ENCODE measurements at places on chromosomes 13 and 19.

- peaks cover 36% of the 10 kb centered on the region for H3K4me1 ChIP-seq
- H3K4me3 ChIP-seq = peak overlapping the region; percentile 97
- no peaks in the 10 kb centered on the region for H3K27me3 ChIP-seq
Observed at GRCh38 chr19:54448040-54448773, 792 bp upstream of the LENG8 start.

DNA sequence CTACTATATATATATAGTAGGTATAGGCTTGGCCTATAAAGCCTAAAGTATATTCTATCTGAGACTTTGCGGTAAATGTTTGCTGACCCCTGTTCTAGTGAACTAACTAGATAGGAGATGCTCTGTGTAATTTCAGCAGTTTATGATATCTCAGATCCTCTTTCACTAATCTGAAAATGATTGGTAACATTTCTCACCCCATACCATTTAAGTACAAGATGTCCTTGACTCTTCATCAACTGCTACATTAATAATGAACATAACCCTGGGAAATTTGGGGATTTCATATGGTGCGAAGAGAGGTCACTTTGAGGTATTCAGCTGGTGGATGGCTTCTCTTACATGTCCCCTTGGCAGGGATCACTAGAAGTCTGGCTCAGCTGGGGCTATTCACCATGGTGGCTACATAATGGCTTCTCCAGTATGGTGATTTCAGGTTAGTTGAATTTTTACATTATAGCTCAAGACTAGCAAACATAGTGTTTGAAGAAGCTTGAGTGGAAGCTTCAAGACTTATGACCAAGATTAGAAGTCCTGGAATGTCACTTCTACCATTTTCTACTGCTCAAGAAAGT, 103.6 kb upstream of the MYCBP2 start:
- no peak for DNase-seq
- no peaks in the 10 kb centered on the region for H3K4me1 ChIP-seq
- no peak overlapping the region for H3K27ac ChIP-seq
- no peaks in the 10 kb centered on the region for H3K27me3 ChIP-seq

DNA sequence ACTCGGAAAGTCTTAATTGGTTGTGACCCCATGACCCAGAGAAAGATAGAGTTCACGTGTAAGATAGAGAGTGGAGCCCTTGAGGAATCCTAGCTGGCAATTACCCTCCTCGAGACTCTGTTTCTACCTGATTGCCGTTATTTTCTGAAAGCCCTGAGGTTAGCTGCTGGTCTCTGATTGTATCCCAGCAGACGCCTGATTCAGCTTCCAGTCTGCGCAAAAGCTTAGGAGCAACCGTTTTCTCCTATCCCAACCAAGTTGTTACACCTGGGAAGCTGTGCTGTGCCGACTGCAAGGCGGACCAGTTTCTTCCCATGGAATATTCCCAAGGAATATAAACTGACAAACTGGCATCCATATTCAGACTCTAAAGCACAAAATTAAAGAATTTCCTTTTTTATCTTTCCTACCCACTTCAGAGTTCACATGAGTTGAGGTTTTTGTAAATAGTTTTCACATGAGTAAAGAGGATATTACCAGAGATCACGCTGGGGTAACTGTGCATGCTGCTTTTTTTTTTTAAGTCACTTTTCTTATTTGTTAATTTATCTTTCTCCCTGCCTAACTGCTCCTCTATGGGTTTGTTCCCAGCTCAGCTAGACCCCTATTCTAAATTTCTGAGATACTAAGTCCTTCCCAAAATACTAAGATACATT, 1.5 kb upstream of the TRPC4 start:
- H3K4me3 ChIP-seq = no peak overlapping the region
- H3K4me1 ChIP-seq = no peaks in the 10 kb centered on the region
- H3K36me3 ChIP-seq = no peaks in the 10 kb centered on the region

GRCh38 chr19:10565028-10565566, 713 bp downstream of the KRI1 start:
- H3K27me3 ChIP-seq = no peaks in the 10 kb centered on the region
- peaks cover 61% of the 10 kb centered on the region for H3K36me3 ChIP-seq
- H3K27ac ChIP-seq = peak overlapping the region; percentile 94
- H3K4me3 ChIP-seq = peak overlapping the region; percentile 98
- peaks cover 46% of the 10 kb centered on the region for H3K4me1 ChIP-seq

- no peak overlapping the region for H3K4me3 ChIP-seq
- H3K27me3 ChIP-seq = no peaks in the 10 kb centered on the region
- no peaks in the 10 kb centered on the region for H3K36me3 ChIP-seq
- H3K4me1 ChIP-seq = no peaks in the 10 kb centered on the region
- H3K27ac ChIP-seq = no peak overlapping the region
Observed at GRCh38 chr13:63481334-63481733, 2065.7 kb upstream of the PCDH20 start.

DNA sequence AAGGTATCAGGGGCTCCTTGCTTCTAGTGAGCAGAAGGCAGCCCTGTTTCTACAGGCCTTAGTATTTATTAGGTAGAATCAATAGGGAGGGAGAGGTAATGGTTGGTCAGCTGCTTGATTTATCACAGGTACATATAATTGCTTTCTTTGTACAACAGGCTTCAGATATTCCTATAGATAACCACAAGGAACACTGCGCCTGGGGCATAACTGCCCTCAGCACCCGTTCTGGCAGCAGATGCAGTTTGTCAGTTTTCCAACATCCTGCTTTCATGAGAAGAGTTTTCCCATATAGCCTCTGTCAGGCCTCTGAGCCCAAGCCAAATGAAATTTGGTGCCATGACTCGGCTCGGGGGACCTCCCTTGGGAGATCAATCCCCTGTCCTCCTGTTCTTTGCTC, 12.4 kb upstream of the ZNF486 start:
- peaks cover 2% of the 10 kb centered on the region for H3K36me3 ChIP-seq
- H3K27me3 ChIP-seq = no peaks in the 10 kb centered on the region
- no peak overlapping the region for H3K27ac ChIP-seq
- no peak for DNase-seq
- no peak overlapping the region for H3K4me3 ChIP-seq
- no peaks in the 10 kb centered on the region for H3K4me1 ChIP-seq

GRCh38 chr19:2726904-2727639, 5.9 kb upstream of the DIRAS1 start:
- DNase-seq = no peak
- H3K4me3 ChIP-seq = no peak overlapping the region
- H3K27ac ChIP-seq = no peak overlapping the region
- peaks cover 10% of the 10 kb centered on the region for H3K27me3 ChIP-seq
- H3K36me3 ChIP-seq = no peaks in the 10 kb centered on the region

GRCh38 chr13:28478127-28478526, 16.8 kb downstream of the FLT1 start:
- no peak overlapping the region for H3K27ac ChIP-seq
- H3K36me3 ChIP-seq = no peaks in the 10 kb centered on the region
- DNase-seq = no peak
- H3K4me1 ChIP-seq = no peaks in the 10 kb centered on the region

DNA sequence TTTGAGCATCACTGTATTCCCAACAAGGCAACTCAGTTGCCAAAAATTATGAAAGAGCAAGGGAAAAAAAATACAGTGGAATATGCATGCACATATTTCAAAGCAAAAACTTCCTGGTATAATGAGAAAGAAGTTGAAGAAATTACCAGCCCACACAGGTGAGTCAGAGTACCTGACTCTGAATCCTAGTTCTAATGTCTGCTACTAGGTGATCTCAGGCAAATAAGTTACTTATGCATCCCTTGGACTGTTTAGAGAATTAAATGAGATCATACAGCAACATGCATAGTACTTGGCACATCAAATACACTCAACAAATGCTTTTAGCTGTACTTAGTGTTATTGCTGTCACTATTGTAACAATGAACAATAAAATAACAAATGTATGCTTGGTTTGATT, 144.9 kb downstream of the MIPEP start:
- no peak for DNase-seq
- H3K36me3 ChIP-seq = no peaks in the 10 kb centered on the region
- H3K4me1 ChIP-seq = peaks cover 16% of the 10 kb centered on the region

- H3K36me3 ChIP-seq = peaks cover 19% of the 10 kb centered on the region
- DNase-seq = no peak
Observed at GRCh38 chr13:30354493-30355383, 47.4 kb upstream of the KATNAL1 start.

DNA sequence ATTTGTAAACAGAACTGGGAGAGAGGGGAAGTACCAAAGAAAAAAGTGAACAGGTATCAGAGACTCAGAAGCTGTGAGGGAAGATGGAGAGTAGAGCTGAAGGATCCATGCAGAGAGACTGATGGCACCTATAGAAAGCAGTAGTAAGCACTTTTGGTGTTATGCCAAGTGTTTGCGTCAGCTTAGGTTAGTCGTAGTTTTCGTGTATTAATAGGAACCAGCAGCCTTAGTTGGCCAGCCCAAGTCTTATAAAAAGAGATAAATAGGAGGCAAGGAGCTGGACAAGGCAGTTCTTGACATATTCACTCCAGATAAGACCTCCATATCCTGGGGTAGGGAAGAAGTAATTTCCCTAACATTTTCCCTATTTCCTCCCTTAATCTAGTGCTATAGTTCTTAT, 214.2 kb downstream of the OXGR1 start:
- H3K4me3 ChIP-seq = no peak overlapping the region
- no peaks in the 10 kb centered on the region for H3K4me1 ChIP-seq
- DNase-seq = no peak

- H3K27me3 ChIP-seq = no peaks in the 10 kb centered on the region
- H3K36me3 ChIP-seq = peaks cover 51% of the 10 kb centered on the region
- H3K27ac ChIP-seq = no peak overlapping the region
- H3K4me1 ChIP-seq = peaks cover 1% of the 10 kb centered on the region
- no peak for DNase-seq
Observed at GRCh38 chr13:52686376-52686775, 33.7 kb downstream of the SUGT1 start.

- no peak for DNase-seq
- H3K36me3 ChIP-seq = no peaks in the 10 kb centered on the region
- no peak overlapping the region for H3K4me3 ChIP-seq
- H3K27me3 ChIP-seq = no peaks in the 10 kb centered on the region
Observed at GRCh38 chr13:31781064-31781463, 41.7 kb downstream of the RXFP2 start.

- H3K4me1 ChIP-seq = peaks cover 22% of the 10 kb centered on the region
- peaks cover 7% of the 10 kb centered on the region for H3K36me3 ChIP-seq
- no peak for DNase-seq
- H3K27me3 ChIP-seq = no peaks in the 10 kb centered on the region
Observed at GRCh38 chr13:40251343-40252032, 415.0 kb downstream of the FOXO1 start.

DNA sequence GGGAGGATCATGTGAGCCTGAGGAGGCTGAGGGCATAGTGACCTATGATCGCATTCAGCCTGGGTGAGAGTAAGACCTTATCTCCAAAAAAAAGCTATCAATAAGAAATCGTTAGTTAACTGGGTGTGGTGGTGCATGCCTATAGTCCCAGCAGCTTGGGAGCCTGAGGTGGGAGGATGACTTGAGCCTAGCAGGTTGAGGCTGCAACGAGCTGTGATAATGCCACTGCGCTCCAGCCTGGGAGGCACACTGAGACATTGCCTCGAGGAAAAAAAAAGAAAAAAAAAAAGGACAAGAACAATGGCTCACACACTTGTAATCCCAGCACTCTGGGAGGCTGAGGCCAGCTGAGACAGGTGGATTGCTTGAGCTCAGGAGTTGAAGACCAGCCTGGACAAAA, 16.2 kb downstream of the PSPC1 start:
- no peak for DNase-seq
- H3K27ac ChIP-seq = no peak overlapping the region
- peaks cover 53% of the 10 kb centered on the region for H3K36me3 ChIP-seq
- no peak overlapping the region for H3K4me3 ChIP-seq

GRCh38 chr19:40907968-40908735, 26.1 kb upstream of the CYP2A7 start:
- peaks cover 12% of the 10 kb centered on the region for H3K4me1 ChIP-seq
- peak overlapping the region; percentile 68 for H3K27ac ChIP-seq

DNA sequence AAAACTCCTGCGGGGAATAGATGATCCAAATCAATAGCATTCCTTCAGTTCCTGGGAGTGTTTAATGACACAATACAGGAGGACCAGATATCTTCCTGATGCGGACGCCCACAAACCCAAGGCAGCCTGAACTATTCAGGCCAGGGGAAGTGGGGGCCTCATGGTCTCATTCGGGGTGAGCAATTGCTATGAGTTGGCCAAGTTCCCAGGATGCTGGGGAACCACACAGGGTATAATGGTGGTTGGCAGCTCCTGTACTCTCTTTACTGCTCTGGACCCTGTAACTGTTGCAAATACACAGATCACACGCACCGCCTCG, 401.2 kb downstream of the IRS2 start:
- no peak overlapping the region for H3K4me3 ChIP-seq
- H3K27me3 ChIP-seq = peaks cover 2% of the 10 kb centered on the region
- DNase-seq = no peak
- no peak overlapping the region for H3K27ac ChIP-seq

GRCh38 chr19:35960432-35960972, 24.3 kb downstream of the LRFN3 start:
- peaks cover 26% of the 10 kb centered on the region for H3K27me3 ChIP-seq
- peaks cover 18% of the 10 kb centered on the region for H3K4me1 ChIP-seq
- no peak overlapping the region for H3K27ac ChIP-seq
- peaks cover 4% of the 10 kb centered on the region for H3K36me3 ChIP-seq
- DNase-seq = no peak

DNA sequence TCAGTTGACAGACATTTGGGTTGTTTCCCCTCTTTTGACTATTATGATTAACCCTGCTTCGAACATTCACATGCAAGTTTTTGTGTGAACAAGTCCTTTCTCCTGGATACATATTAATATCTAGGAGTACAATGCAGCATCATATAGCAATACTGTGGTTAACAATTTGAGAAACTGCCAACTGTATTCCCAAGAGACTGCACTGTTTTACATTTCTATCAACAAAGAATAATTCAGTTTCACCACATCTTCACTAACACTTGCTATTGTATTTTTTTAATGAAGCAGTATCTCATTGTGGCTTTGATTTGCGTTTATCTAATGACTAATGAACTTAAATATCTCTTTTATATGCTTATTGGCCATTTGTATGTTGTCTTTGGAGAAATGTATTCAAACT, 184.6 kb upstream of the NBEA start:
- no peaks in the 10 kb centered on the region for H3K27me3 ChIP-seq
- H3K36me3 ChIP-seq = no peaks in the 10 kb centered on the region
- no peak overlapping the region for H3K4me3 ChIP-seq
- no peak for DNase-seq
- H3K4me1 ChIP-seq = no peaks in the 10 kb centered on the region

- peaks cover 21% of the 10 kb centered on the region for H3K4me1 ChIP-seq
- no peak overlapping the region for H3K4me3 ChIP-seq
- H3K27ac ChIP-seq = peak overlapping the region; percentile 31
- no peak for DNase-seq
- H3K36me3 ChIP-seq = peaks cover 36% of the 10 kb centered on the region
Observed at GRCh38 chr13:27080018-27080948, 91.3 kb downstream of the USP12 start.

DNA sequence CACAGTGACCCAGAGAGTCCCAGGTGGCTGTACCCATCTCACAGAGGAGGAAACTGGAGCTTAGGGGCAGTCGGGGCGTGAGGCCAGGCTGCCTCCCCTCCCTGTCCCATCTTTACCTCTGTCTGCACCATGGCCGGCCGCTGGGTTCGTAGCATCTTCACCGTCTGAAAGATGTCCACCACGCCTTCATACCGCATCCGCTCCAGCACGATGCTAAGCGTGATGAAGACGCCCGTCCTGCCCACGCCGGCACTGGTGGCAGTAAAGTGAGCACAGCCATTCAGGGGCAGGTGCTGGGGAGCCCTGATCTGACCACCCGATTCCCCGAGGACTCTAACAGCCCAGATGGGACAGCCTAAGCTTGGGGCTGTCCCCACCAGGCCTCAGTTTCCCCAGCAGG, 132.8 kb downstream of the PTPRS start:
- no peak for DNase-seq
- H3K4me1 ChIP-seq = no peaks in the 10 kb centered on the region
- H3K27ac ChIP-seq = no peak overlapping the region
- no peaks in the 10 kb centered on the region for H3K27me3 ChIP-seq
- no peak overlapping the region for H3K4me3 ChIP-seq

All from activated CD8-positive, alpha-beta T cell treated with anti-CD3 and anti-CD28 coated beads, Interleukin-2, amount 10 ng/mL, durations not matched to agents 7 days and 5 days (primary cell).